ENCODE measurements at places on chromosomes 3 and 15.

DNA sequence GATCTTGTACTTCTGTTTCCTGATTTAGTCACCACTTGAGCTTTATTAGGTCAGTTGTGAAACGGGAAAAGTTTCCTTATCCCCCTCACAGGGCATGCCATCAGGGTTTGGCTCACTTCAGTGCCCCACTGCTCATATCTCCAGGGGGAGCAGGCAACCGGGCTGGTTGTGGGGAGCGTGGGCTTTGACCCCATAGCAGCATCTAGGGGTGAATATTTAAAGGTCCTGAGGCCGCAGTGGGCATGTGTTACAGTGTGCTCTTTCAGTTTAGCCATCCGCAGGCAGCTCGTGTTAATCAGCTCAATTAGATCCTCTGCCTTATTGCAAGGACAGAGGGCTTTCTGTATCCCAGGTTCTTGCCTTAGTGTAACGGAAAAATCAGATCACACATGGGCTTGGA lies 71.9 kb downstream of the MRPL46 start:
- no peak for DNase-seq

GRCh38 chr3:30199096-30199759 lies 407.2 kb upstream of the TGFBR2 start:
- peak; percentile 71 for DNase-seq

DNA sequence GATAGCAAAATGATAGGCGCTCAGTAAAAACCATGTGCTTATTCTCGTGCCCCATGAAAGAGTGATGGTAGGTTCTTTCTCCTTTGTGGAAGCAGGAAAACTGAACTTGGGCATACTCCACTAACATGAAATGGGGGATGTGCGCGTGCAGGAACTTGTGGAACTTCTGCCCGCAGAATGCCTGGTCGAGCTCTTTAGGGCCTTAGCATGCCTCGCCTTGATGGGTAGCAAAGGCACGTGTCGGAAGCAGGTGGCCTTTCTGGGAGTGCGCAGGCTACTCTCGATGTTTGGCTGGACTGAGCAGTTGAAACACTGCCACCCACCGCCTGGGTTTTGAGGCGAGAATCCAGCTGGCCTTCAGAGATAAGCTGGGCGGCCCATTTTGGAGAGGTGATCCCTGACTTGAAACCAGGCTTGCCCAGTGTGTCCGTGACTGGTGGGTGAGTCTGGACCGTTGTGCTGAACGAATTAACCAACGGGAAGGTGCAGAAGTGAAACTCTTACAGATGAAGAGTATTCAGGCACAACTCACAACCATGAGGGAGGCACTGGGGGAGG lies 842 bp downstream of the PCCB start:
- DNase-seq: peak; percentile 43

GRCh38 chr3:49058011-49058410 lies 28.8 kb upstream of the IMPDH2 start:
- no peak for DNase-seq

DNA sequence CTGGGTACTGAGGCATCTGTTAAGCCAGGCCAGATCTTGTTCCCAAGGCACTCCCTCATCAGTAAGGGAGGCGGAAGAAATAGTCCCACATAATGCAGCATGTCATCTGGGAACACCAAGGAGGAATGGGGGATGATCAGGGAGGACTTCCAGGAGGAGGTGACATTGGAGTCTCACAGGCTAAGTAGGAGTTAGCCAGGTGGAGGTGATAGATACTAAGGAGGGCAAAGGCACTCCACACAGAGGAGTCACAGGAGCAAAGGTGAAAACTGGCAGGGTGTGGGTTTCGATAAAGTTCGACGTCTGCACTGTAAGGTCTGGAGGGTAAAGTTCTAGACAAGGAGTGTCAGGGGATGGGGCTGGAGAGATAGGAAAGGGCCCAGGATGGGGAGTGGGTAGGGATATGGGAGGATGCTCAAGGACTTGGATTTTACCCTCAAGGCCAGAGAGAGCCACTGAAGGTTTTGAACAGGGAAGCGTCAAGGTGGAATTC lies 6.3 kb downstream of the SLC28A1 start:
- no peak for DNase-seq

GRCh38 chr3:73530022-73530396 lies 94.7 kb downstream of the PDZRN3 start:
- no peak for DNase-seq

DNA sequence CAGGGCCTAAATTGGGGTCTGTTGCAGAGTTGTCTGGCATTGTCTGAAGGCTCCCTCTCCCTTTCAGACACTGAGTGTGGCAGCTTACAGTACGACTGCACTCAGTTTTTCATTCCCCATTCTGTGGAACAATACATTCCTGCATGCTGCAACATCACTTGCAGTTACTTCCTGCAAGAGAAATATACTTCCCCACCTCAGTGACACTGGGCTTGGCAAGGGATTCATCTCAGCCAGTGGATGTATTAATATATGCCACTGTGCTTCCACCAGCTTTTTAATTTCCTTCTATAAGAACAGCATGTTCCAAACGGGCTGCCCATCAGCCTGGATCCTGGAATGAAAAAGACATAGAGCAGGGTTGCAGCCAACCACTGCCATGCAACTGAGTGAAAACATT lies 23.1 kb downstream of the B3GALNT1 start:
- DNase-seq: peak; percentile 20

- DNase-seq: peak; percentile 17
These were observed 11.0 kb downstream of the TRPM7 start for GRCh38 chr15:50675535-50676144.

GRCh38 chr3:35216501-35217266 lies 422.6 kb upstream of the ARPP21 start:
- no peak for DNase-seq

DNA sequence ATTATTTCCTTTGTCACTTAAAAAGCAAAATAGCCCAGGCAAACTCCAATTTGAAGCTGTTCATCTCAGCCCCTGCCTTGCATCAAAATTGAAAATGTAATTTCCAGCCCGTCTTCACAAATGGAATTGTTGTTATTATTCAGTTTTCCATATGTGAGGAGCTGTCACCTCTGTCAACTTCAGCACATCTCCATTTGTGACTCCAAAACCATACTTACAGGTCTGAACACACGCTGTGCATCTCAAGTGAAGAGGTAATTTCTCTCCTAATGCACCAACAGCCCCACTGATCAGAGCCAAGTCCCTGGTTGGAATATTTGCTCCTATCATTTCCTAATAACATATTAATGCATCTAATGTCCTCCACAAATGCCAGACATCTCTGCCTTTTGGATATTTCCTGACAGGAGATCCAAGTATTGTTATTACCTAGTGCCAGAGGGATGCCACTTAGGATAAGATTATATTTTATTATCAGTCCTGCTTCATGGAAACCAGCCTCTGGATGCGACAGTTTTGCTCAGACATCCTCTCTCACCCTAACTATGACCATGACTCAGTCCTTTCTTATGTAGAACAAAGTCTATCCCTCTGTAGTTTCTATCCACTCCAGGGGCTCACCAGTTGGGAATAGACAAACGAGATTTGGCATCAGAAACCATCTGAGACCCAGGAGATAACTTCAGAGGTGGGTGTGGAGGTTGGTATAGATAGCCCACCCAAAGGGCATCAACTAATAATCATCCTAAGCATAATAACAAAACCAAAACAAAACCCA lies 379.8 kb downstream of the VPS13C start:
- DNase-seq: no peak

- no peak for DNase-seq
These were observed 333.0 kb upstream of the SEMA6D start for GRCh38 chr15:47384341-47384740.

DNA sequence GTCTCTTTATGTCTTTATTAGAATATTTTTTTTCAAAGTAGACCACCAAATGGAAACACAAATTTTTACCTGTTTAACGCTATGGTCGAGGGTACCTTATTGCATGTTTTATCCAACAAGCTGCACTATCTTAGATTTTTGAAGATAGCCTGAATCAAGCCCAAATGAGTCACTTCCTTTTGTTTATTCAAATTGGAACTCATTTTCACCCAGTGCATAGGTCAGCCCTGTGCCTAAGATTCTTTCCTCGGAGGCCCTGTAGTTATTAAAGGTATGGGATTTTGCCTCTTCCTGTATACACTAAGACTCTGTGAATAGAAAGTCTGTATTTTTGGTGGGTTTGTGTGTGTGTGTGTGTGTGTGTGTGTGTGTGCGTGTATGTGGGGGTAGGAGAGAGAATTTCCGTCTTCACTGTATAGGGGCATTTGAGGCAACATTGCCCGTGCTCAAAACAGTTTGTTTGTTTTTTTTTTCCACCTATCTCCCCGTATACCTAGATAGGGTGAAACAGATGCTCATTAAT lies 358.0 kb upstream of the CADM2 start:
- DNase-seq: no peak

- DNase-seq: peak; percentile 38
These were observed 154.4 kb downstream of the TUSC7 start for GRCh38 chr3:116863822-116864589.

DNA sequence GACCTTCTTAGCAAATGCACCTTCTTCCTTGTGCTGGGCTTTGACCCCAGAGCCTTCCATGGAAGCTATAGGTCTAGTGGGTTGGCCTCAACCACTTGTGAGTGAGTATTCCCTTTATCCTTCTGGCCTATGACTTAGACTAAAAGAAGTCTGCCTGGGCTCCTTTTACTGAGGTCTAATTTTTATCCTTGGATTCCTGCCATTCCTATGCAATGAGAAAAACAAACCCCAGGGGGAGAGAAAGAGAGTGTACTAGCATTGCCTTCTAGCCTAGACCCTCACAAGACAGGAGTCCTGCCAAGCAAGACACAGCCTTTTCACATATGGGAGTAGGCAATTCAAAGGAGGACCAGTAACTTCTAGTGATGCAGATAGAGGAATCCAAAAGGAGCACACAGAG lies 155.4 kb downstream of the PPM1L start:
- DNase-seq: no peak

DNA sequence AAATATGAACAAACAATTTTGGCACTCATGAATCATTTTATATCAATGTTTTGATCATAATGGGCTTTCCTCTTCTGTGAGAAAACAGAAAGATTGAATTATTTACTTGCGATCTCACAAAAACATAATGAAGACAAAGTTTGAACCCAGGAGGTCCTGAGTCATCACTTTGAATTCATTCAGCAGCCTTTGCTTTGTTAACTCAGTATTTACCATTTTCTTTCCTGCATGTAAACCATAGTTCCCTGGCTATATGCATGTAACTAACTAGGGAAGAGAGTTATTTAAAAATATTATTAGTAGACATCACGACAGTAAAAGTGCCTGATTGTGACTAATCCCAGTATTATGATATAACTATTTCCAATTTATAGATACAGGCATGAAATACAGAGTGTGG lies 1026.2 kb downstream of the PLOD2 start:
- DNase-seq: no peak

GRCh38 chr15:98745179-98745578 lies 96.8 kb downstream of the IGF1R start:
- no peak for DNase-seq

- DNase-seq: no peak
These were observed 9.3 kb upstream of the SRP14 start for GRCh38 chr15:40048211-40048792.

DNA sequence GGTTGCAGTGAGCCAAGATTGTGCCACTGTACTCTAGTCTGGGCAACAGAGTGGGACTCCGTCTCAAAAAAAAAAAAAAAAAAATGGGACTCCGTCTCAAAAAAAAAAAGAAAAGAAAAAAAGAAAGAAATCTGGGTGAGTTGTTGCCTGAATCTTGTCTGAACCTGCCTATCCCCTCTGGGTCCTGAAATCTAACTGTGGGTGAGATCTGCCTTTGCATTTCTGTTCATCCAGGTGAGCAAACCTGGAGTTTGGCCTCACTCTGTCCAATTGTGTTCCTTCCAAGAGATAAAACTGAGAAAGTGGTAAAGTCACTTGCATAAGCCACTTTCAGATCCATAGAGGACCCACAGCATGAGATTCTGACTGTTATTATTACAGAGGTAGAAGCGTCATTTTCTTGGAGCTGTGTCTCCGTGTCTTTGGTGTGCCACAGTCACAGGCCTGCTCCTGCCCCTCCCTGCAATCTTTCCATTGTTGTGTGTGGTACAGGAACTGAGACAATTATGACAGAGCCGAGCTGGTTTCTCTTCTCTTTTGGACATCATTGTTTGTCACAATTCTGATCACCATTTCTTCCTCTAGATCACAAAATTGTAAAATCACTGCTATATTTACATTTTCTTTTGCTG lies 235.9 kb downstream of the LPP start:
- peak; percentile 99 for DNase-seq

DNA sequence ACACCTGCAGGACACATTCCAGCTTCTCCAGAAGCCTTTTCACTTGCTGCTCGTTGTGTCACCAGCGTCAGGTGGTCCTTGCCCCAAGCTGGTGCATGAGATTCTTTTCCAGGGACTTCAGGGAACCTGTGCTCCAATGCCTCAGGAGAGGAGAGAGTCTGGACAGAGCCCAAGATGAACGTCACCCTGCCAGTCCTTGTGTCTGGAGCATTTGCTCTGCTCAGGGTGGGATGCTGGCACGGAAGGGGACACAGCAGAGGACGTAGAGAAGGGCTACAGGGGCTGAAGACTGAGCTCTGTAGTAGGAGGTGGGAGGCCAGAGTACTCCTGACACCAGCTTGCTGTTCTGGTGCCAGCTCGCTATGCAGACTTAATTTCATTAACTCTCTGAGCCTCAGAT lies 262.1 kb downstream of the XXYLT1 start:
- DNase-seq: no peak

GRCh38 chr3:196016485-196016884 lies 65.4 kb downstream of the TFRC start:
- DNase-seq: peak; percentile 36

DNA sequence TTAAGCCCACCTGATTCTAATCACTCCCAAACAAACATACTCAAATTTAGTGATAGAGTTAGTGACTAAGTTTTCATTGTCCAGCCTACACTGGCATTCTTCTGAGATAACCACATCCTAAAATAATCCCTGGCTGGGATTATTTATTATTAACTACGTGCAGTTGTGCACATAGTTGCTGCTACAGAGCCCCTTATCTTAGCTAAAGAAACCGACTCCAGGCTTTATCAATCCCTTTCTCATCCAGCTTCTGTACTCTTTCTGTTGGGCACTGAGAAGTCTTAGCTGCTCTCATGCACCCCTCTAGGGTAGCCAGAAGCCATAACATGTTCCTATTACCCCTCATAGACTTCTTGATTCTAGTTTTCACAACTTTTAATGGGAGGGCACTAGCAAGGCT lies 208.7 kb downstream of the MBNL1 start:
- no peak for DNase-seq

DNA sequence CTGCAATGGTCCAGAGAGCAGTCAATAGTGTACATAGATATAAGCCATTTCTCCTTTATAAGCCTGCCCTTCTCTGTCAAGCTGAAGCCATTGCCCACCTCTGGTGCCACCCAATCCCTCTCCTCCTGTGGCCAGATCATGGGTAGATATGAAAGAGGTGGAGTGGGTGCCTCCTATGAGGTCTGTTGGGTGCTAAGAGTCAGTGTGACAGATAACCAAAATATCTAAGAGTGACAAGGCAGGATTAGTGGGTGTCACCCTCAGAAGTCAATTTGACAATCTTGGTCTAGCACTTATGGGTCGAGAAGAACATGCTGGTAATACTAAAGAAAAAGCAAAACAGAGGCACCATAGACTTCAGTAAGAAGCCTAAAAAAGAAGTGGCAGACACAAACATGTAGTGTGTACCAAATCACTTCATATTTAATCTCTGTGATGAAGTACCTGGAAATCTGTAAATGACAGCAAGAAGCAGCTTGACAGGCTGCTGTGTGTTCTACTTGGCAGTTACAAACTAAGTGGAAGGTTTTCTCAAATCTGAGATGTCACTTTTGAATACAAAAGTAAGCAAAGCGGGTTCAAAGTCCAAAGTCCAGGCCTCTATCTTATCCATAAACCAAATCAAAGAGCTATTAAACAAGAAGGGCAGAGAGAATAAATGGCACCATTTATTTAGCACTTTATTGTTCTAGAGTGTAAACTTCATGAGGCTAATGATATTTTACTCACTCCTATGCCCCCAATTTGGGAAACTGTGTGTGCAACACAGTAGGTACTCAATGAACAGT lies 118.9 kb upstream of the EOMES start:
- no peak for DNase-seq
